ENCODE measurements at places on chromosomes 11 and 22.

- no peak for DNase-seq
Measured at GRCh38 chr22:17964643-17965042, 59.7 kb downstream of the MICAL3 start.

GRCh38 chr11:35257281-35257680, 118.3 kb downstream of the CD44 start:
- no peak for DNase-seq

GRCh38 chr11:1572197-1573076, at the start of gene DUSP8:
Gene DUSP8, minus strand, starts transcription at chr11:1572271. Its CDS starts 6,445 bp downstream, at chr11:1565826.
- peak; percentile 89 for DNase-seq

GRCh38 chr11:132586801-132587200, 945.5 kb downstream of the OPCML start:
- DNase-seq = no peak

- DNase-seq = no peak
Measured at GRCh38 chr22:44516841-44517240, 18.8 kb upstream of the RTL6 start.

GRCh38 chr11:40759341-40759740, 700.1 kb downstream of the LRRC4C start:
- DNase-seq = no peak

GRCh38 chr11:128733440-128734102, 39.7 kb downstream of the FLI1 start:
- no peak for DNase-seq

DNA sequence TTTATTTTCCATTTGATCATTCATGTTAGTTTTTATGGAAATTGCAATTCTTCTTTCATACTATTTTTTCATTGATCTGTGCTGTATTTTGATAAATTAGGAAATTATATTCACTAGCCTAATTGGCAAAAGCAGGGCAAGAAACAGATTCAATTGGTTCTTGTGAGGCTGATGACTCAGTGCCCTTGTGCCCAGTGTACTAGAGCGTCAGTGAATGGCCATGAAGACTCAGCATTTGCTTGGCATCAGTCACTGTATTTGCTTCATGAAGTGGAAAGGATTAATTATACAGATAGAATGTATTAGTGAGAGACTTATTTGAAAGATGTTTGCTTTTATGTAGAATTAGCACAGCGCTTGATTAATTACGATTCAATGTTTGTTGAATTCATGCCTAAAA, 31.8 kb downstream of the MRGPRX1 start:
- DNase-seq = no peak

- no peak for DNase-seq
Measured at GRCh38 chr11:92779746-92780145, 189.7 kb upstream of the MTNR1B start.

DNA sequence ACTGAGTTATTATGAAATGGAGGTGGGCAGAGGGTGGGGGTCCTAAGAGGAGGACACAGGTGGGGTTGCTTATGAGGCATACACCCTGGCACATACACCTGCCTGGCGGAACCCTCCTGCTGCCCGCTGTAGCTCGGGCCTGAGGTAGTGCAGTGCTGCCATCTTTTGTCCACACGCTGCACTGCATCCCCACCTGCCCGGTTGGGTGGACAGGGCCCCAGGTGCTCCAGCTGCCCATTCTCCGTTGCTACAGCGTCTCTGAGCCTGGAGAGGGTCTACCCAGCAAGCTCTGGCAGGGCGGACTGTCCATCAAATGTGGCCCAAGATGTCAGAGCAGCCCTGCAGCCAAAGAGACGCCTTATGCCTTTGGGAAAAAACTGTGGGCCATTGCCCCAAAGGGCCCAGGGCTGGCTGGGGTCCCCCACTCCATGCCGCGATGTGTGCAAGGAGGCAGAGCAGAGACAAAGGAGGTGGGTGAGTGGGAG, 131.2 kb downstream of the BUD13 start:
- DNase-seq = peak; percentile 81

DNA sequence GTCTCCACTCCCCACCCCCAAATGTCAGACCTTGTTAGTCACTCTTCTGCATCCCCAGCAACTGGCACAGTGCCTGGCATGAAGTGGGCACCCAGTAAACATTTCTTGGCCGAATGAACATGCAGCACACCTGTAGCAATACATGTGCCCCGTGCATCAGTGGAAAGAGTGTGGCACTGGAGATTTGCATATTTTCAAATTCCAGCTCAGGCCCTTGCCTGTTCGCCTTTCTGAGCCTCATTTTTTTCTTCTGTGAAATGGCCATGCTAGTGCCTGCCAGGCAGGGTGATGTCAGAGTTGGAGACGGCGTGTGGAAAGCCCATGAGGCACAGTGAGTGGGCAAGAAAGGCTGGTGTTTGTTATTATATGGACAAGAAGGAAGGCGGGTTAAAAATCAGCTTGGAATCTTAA, 38.7 kb downstream of the CD82 start:
- no peak for DNase-seq

- no peak for DNase-seq
Measured at GRCh38 chr11:12882670-12883069, 126.4 kb upstream of the RASSF10 start.

- no peak for DNase-seq
Measured at GRCh38 chr11:69178819-69179482, 23.2 kb downstream of the SMIM38 start.

- DNase-seq = no peak
Measured at GRCh38 chr11:10731064-10731680, 19.9 kb upstream of the CTR9 start.
